ENCODE measurements at places on chromosomes 4 and X.

DNA sequence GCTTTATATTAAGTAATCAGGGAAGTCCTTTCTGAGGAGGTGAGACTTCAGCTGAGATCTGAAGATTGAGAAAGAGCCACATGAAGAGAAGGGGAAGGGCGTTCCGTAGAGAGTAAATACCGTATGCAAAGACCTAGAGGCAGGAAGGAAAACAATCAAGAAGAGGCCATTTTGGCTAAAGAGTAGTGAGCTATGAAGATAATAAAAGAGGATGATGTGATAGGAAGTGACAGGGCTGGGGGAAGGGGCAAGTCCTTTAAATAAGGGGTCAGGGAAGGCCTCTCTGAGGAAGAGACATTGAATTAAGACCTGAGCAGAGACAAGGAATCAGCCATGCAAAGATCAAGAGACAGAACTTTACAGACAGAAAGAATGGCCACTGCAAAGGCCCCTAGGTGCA is 86.2 kb downstream of the ZIC3 start:
- DNase-seq: no peak

GRCh38 chr4:26163425-26164362 is 157.1 kb upstream of the RBPJ start:
- no peak for DNase-seq

DNA sequence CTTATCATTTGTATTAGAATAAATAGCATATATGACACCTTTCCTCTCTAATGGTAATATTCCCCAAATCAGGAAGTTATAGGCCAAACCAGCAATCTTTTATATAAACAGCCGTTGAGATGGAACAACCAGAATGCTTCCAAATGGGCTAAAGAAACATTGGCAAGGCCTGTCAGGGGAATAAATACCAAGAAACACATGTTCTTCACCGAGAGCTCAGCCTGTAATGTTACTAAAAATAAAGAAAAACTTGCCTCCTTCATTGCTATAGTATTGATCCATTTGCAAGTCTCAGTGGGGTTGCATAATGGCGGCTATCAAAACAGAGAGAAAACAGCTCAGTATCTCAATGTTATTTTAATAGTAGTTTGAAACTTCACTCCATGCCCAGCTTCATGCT is 104.9 kb downstream of the FAM13A start:
- no peak for DNase-seq

DNA sequence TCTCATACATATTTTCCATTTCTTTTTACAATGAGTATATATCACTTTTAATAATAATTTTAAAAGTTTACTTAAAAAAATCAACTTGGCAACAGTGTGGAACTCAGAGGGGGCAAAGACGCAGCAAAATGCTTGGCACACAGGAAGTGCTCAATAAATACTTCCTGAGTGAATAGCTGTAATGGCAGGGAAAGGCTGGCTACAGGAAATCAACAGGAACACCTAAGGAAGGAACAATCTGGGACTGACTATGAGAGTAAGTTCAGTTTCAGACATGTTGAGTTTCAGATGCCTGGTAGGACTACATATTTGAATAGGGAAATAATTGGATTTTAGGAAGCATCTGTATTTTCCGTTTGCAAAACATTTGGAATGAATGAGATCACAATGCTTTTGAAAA is 137.6 kb downstream of the SCLT1 start:
- DNase-seq: no peak

DNA sequence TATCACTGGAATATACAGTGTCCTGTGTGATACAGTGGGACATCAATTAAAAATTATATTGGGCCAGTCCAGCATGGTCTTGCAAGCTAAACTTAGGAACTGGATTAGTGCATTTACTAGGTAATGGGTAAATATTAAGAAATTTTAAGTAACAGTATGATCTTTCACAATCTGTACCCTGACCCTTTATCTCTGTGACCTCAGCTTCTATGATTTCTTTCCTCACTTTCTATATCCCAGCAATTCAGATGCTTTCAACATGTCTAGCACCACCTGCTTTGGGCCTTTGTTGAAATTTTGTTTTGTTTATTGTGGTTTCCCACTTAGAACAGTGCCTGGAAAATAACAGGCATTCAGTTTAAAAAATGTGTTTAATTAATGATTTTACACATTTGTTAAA is 2295.4 kb downstream of the ARAP2 start:
- no peak for DNase-seq

GRCh38 chrX:45758738-45759397 is 558.2 kb upstream of the DIPK2B start:
- no peak for DNase-seq

- no peak for DNase-seq
These were observed 84.3 kb upstream of the CLDN34 start for GRCh38 chrX:9882669-9883446.

DNA sequence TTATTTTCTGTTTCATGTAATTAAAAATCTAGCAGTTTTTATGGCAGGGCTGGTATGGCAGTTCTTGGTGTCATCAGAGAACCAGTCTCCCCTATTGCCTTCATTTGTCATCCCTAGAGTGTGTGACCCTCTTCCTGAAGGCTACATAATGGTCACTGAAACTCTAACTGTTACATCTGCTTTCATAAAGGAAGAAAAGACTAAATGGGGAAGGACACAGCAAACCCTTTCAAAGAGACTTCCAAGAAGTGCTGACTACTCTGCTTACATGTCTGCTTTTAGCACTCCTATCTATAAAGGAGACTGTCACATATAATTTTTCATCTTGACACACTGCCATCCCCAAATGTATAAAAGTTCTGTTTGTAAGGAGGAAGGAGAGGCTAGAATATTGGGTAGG is 105.9 kb upstream of the DIAPH2 start:
- DNase-seq: no peak

DNA sequence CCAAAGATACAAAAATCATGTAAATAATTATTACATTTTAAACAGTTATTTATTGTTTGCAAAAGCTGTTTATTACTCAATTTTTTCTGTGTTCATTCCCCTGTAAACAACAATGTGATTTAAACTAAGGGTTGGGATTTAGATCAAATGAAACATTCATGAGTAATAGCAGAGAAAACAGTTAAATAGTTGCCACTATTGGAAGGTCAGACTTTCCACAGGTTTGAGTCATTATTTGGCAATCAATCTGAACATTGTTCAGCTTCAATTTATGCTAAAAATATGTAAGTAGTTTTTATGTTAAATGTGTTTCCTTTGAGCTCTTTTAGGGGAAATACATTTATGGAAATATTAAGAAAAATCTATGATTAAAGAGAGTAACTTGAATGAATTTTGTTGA is 144.9 kb downstream of the STIM2 start:
- DNase-seq: no peak

DNA sequence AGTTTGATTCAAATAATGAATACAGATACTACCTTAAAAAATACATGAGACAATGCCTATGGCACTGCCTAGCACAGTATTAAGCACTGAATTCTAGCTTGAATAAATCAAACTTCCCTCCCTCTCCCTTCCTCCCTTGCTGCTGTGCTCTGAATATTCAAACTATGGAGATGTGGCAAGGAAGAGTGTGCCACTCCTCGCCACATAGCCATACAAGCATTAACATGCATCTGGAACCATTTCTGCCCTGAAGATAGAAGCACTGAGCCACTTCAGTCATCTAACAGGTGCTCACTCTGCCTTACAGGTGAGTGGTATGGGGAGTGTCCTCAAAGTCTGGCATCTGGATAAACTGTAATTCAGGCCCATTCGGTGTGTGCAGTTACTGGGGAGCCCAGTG is 276.9 kb downstream of the ARHGAP24 start:
- no peak for DNase-seq

DNA sequence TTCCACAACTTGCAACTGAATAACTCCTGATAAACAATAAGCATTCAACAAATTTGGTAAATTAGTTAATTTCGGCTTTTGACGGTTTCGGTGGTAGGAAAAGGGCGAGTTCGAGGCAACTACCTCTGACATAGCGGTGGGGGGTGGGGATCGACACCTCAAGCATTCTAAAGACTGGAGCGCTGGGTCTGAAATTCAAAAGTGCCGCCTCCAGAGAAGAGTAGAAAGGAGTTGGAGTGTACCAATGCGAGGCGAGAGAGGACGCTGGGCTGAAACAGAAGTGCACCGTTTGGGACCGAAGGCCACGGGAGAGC is 725 bp downstream of the SMC1A start:
- no peak for DNase-seq

GRCh38 chr4:79603681-79604080 is 195.7 kb upstream of the GK2 start:
- no peak for DNase-seq

GRCh38 chr4:100977746-100978397 is 369.5 kb downstream of the PPP3CA start:
- no peak for DNase-seq

GRCh38 chr4:55682295-55682694 is 46.2 kb upstream of the NMU start:
- no peak for DNase-seq

DNA sequence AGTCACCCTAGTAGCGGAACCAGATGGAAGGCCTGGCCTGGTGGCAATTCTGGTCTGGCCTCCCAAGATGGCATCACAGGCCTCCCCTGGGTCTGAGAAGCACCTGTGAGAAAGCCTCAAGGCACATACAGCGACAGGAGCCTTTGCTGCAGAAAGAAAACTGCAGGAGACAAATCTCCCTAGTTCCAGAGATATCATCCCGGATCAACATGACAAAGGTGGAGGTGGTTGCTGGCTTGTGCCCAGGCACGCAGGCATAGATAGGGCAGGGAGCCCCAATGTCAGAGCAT is 93.6 kb downstream of the BCOR start:
- no peak for DNase-seq

- no peak for DNase-seq
These were observed 378.9 kb downstream of the SMARCA1 start for GRCh38 chrX:129144172-129145038.

- DNase-seq: peak; percentile 77
These were observed 41.6 kb upstream of the NKRF start for GRCh38 chrX:119647552-119648420.

- no peak for DNase-seq
These were observed 804.9 kb downstream of the RAB28 start for GRCh38 chr4:12679217-12679616.

DNA sequence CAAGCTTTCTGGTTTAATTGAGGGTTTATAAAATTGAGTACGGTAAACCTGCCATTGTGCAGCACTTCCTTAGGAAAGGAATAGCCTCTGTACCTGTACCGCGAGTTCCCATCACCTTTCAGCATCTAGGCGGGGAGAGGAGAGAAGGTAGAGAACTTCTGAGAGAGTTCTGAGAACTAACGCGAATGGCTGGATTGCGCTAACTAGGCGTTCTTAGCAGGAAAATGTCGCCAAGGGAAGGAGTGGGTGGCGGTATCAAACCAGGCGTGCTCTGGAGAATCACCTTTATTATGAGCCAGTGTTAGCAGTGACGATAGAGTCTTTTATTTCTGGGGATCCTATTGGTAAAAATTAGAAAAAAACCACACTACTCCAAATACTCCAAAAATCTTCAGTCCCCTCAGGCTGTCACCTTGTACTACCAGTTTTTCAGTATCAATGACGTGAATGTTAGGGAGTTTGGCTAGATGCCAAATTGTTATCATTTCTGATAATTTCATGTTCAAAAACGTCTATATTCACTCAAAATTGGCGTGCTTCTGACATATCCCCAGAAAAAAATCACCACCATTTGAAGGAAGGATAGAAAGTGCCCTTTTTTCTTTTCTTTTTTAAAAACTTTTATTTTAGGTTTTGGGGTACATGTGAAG is 1.4 kb downstream of the UGT8 start:
- no peak for DNase-seq

DNA sequence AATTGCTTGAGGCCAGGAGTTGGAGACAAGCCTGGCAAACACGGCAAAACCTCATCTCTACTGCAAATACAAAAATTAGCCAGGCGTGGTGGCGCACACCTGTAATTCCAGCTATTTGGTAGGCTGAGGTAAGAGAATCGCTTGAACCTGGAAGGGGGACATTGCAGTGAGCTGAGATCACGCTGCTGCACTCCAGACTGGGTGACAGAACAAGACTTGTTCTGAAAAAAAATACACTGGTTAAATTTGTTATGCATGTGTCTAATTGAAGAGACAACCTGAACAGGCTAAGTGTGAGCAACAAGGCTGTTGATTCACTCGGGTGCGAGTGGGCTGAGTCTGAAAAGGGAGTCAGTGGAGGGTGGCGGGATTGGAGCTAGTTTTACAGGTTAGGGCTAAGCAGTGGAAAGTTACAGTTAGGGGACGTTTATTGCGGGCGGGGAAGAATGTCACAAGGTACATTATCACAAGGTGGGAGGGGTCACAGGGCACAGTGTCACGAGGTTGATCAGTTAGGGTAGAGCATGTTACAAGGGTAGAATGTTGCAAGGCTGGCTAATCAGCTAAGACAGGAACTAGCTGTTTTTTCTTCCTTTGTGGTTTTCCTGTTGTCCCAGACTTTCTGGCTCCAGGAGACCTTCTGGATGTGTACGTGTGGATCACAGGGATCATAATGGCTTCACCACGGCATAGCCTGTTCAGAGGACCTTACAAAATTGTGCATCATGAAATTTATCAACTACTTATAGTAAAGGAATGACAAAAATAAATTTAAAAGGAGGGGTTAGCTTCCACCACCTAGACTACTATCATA is 115.8 kb downstream of the NAA11 start:
- DNase-seq: no peak
